Lung microvascular endothelial cell (primary cell): ENCODE measurements at places on chromosomes 5 and 9. TPM values are rescaled to one million over a fixed set of nuclear protein-coding genes. Genes with fewer than 3 reads are reported as not detected.
A peak's percentile ranks its signal among the peaks of the same experiment; 100 is the strongest.

HTR1A gene
- not detected in 2 replicates for total RNA-seq

DNA sequence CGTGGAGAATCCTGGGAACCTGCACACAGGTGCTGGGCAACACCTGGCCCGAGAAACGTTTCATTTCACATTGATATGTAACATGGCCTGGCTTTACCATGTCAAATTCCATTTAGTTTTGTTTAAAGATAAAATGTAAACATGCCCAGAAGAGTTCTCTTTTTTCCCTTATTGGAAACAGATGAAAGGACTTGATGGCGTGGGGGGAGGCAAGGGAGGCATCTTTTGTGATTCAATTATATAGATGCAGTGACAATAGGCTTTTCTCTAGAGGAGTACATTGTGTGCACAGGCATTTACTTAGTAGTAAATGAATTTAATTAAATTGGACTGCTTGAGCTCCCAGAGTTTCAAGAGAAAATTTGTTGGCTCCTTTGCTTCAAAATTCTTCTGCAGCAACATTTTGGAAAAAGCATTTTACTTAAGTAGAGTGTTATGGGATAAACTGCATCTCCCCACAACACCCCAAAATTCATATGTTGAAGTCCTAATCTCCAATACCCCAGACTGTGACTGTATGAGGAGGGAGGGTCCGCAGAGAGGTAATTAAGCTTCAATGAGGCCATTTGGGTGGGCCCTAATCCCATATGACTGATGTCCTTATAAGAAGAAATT, 254.3 kb upstream of the NFIL3 start:
- DNase-seq, result no peak

GRCh38 chr5:148934895-148935400, 108.5 kb downstream of the ADRB2 start:
- DNase-seq, result no peak

SPRY4 gene
- 2.6 and 3.7 TPM in 2 replicates for total RNA-seq

GRCh38 chr9:136605988-136606660, 56.6 kb upstream of the EGFL7 start:
- DNase-seq, result no peak

GRCh38 chr5:163914910-163915309, 409.5 kb downstream of the MAT2B start:
- no peak for DNase-seq

GRCh38 chr5:54455413-54456157, at the start of gene HSPB3:
TSS of gene HSPB3 (plus strand) at chr5:54455699. CDS start at chr5:54455790, 91 bp downstream.
- no peak for DNase-seq

ISL1 gene
- total RNA-seq, result not detected in 2 replicates

DNA sequence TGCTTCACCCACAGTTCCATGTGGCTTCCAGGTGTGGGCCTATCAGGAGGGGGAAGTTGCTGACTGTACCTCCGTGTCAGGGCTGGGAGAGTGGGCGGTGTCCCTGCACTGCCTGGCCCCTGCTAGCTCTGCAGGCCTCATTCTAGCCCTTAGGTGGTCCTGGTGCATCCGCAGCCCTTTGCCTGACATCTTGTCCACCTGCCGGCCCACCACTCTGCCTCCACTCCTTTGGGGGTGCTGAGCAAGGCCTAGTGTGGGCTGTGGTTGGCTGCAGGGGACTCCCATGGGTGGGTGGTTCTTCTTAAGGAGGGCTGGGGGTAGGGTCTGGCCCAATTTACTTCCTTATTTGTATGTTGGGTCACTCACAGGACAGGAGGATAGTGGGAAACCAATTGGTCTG, 66.9 kb downstream of the HSPA4 start:
- DNase-seq, result no peak

SNX18 gene
- 9.4 and 11.3 TPM in 2 replicates for total RNA-seq

GRCh38 chr9:109035684-109036423, 22.6 kb upstream of the CTNNAL1 start:
- DNase-seq, result peak; percentile 57

- no peak for DNase-seq
Measured at GRCh38 chr5:100517301-100517974, 17.7 kb upstream of the FAM174A start.

BSPRY gene
- total RNA-seq, result not detected in 2 replicates

FKTN gene
- total RNA-seq, result 5.2 and 6.0 TPM in 2 replicates

GRCh38 chr5:149800633-149801032, 70.5 kb downstream of the PPARGC1B start:
- peak; percentile 14 for DNase-seq

- no peak for DNase-seq
Measured at GRCh38 chr5:101539315-101539714, 636.2 kb upstream of the ST8SIA4 start.

AP3B1 gene
- total RNA-seq, result 34.9 and 36.3 TPM in 2 replicates

DNA sequence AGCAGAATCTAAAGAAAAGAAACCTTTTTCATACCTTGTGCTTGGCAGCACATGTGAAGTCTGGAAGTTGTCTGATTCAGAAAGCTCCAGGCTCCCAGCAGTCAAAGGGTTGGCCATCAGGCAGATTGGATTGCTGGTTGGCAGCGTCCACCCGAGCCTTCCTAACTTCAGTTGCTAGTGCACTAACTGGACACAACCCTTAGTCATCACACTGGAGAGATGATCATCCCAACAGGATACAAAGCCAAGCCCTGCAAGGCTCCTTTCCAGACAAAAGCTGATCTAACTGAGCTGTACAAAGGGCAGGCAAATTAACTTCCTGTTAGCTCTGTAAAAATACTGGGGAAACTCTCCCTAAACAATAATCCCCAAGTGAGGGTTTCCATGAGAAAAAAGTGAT, 185.6 kb downstream of the SNX18 start:
- peak; percentile 93 for DNase-seq

GRCh38 chr5:178461004-178461730, 129.0 kb downstream of the COL23A1 start:
- DNase-seq, result peak; percentile 70

DNA sequence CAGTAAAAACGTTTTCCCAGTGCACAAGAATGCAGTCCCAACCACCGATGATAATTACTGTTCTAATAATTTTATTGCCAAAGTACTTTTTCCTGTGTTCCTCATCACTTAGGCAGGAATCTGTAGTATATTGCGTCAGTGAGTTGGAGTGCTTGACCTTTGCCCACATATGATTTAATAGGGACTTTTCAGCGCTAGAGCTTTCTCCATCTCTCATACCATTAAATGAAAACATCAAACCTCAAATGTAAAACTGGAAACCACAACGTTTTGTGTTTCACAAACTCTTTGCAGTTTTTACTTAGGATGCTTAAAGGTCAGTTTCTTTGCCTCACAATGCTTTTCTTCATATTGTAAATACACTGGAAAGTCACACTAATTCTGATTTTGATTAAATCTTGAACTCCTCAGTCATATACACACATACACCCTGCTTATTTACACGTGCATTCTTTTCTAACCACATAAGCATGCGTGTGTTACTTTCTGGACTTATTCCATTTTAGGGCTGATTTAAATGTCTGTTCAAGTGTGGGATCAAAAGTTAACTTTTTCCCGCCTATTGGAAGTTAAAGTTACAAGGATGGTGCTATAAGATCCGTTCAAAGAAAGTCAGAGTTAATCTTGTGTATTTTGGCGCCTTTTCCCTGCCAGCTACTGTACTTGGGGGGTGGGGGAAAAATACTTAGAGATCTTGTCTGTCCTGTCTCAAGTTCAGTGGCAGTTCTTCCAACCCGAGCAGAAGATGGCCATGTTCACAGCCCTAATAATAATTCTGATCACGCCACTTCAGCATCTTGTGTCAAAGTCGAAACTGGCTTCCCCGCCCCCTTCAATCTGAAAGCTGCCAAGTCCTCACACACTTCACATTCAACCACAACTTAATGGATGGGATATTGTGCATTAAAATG, 6.6 kb upstream of the NFIB start:
- DNase-seq, result peak; percentile 83

C5orf34 gene
- 1.4 and 2.0 TPM in 2 replicates for total RNA-seq

DNA sequence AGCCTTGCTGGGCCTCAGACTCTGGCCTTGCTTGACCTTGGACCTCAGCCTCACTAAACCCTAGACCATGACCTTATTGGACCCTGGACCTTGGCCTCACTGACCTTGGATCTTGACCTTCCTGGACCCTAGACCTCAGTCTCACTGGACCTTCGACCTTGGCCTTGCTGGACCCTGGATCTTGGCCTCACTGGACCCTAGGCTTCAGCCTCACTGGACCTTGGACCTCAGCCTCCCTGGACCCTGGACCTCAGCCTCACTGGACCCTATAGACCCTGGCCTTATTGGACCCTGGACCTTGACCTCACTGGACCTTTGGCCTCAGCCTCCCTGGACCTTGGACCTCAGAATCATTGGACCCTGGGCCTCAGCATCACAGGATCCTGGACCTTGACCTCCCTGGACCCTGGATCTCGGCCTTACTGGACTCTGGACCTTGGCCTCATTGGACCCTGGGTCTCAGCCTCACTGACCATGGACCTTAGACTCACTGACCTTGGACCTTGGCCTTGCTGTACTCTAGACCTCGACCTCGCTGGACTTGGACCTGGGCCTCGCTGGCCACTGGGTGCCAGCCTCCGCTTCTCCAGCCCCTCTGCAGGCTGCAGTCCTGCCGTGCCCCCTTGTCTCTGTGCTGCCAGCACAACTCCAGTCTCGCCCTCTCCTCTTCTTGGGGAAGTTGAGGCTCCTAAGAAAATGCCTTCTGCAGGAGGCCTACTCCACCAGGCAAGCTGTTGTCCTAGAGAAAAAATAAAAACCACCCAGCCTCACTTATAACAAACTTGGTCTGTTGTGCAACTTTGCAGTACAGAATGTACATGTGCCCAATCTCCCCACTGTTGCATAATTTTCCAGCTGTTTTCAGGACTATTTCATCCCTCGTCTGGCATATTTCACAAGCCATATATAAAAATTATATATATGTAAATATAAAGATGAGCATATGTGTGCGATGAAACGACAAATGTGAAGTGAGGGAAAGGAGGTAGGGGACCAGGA, 11.0 kb upstream of the ADAMTS2 start:
- no peak for DNase-seq

ENC1 gene
- total RNA-seq, result 11.1 and 29.9 TPM in 2 replicates
